ENCODE measurements at places on chromosomes 12 and 14.

- no peak for DNase-seq
Measured at GRCh38 chr14:74255281-74255680, 16.0 kb downstream of the VSX2 start.

DNA sequence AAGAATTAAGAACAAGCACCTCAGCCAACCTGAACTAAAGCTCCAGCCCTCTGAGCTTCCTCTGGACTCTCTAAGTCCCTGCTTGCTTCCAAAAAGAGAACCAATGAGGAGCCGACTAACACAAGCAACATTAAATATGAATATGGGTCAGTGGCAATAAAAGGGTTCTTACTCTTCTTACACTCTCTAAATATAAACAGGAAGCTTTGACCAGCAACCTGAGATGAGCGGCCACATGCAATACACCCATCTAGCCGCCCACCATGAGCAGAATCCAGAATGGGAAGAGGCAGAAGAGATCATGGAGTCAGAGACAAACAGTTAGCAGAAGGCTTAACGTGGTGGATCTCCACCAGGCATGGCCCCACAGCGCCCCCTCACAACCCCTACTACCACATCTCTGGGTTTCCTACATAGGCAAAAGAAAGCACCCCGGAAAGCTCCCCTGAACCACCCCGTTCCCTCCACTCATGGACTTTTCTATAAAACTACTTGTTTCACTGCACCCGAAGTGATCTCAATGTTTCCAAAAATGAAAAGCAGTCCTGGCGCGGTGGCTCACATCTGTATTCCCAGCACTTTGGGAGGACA, 59.4 kb downstream of the TTC7B start:
- DNase-seq, result no peak

- no peak for DNase-seq
Measured at GRCh38 chr14:71533390-71533789, 398.8 kb upstream of the RGS6 start.

- peak; percentile 25 for DNase-seq
Measured at GRCh38 chr12:25352083-25352918, 101.6 kb upstream of the KRAS start.

GRCh38 chr12:1518591-1519516, 75.5 kb downstream of the FBXL14 start:
- peak; percentile 51 for DNase-seq

GRCh38 chr12:132329036-132329719, at the start of gene GALNT9:
TSS of gene GALNT9 (minus strand) at chr12:132329589. CDS start at chr12:132329203, 386 bp downstream.
- DNase-seq, result no peak

DNA sequence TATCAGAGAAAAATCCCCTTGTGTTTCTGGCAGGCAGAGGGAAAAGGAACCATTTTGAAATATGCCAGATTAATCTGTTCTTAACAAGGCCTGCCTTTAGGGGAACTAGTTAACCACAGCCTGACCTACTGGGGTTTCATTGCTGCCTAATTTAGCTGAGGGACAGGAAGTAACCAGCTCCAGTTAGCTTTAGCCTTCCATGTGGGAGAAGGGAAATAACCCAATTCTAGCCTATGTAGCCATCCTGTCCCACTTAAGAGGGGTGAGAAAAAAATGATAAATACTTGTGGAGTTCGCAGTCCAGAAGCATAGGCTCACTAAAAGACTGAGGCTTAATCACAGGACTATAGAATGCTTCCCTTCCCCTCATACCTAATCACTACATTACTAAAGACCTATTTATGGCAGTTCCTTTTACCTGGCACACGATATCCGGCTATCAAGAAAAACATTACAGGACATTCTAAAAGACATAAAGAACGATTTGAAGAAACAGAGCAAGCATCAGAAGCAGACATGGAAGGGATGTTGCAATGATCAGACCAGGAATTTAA, 22.8 kb downstream of the COX8C start:
- no peak for DNase-seq

DNA sequence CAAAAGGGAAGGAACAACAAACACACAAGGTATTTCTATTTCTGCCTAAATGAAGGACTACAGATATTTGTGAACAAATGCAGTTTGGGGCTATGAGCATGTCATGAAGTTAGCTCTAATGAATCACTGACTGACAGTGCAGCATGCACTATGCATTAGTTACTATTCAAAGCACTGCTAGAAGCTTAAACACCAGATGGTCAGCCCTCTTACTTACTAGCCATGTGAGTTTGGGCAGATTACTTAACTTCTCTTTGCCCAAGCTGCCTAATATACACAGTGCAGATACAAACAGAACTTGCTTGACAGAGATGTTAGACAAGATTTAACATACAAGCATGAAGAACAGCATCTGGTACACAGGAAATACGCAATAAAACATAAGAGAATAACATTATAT, 96.0 kb downstream of the ATXN2 start:
- no peak for DNase-seq

GRCh38 chr12:90338365-90338764, 616.6 kb downstream of the CCER1 start:
- no peak for DNase-seq

GRCh38 chr12:19003987-19004619, 125.4 kb upstream of the PLEKHA5 start:
- no peak for DNase-seq

GRCh38 chr12:32273063-32273522, 126.3 kb upstream of the FGD4 start:
- DNase-seq, result no peak

DNA sequence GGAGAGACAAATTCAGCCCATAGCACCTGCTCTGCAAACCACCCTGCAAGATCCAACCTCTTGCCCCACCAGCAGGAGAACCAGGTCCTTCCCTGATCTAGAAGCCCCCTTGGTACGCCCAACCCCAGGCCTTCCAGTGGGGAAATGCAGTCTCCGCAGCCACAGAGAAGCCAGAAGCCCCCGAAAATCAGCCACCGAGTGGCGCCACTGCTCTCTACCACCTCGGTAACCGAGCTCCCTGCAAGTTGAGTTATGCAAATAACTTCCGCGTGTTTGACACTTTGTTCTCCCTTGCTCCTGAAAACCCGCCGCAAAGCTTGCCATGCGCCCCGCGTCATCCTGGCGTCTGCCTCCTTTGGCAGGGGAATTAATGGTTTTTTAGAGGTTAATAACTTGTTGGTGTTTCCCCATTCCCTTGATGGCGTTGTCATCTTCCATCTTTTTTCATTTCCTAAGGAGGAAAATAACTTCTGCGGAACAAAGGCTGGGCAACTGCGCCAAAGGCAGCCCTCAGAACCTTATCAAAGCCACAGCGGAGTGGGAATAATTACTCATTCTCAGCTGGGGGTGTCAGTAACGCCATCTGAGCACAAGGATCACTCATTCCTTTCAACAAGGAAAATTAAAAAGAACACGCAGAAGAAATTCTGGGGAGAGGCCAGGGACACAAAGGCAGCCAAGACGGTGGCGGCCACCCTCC, 60.4 kb downstream of the FZD10 start:
- DNase-seq, result no peak

GRCh38 chr12:43131301-43131700, 420.7 kb downstream of the ADAMTS20 start:
- no peak for DNase-seq

- DNase-seq, result no peak
Measured at GRCh38 chr12:47493801-47494200, 212.0 kb downstream of the RPAP3 start.
